ENCODE measurements at places on chromosomes 2 and 18.

DNA sequence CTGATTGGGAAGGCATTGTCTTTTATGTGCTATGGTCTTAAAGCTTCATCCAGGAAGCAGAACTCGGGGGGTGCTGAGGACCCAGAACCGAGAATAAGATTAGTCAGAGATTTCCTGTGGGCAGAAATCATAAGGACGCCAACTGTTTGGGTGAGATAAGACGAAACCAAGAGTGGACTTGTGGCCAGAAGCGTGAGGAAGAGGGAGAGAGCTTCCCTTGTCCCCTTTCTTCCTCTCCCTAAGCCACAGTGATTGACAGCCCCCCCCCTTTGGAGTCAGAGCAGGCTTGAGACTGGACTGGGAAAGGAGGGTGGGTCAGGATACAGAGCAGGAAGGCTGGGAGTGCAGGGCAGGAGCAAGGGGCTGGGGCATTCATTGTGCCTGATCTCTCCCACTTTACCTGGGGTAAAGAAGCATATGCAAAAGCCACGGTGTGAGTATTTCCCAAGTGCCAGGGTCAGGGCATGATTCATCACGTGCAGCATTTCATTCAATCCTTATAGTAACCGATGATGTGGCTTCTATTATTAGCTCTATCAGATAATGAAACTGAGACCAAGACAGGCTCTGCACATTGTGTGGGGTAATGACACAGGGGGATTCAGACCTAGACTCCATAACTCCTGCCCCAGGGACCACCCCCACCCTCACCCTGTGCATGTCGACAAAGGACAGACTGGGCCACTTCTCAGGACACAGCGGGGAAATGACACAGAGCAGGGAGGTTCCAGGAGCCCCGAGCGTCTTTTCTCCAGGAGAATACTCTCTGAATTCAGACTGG is 3.0 kb upstream of the IL1RN start:
- no peak for DNase-seq

GRCh38 chr2:46843316-46843715 is 72.3 kb downstream of the MCFD2 start:
- no peak for DNase-seq

- no peak for DNase-seq
Observed at GRCh38 chr2:44237221-44237620, 38.1 kb upstream of the SLC3A1 start.

GRCh38 chr18:10669441-10670100 is 143.7 kb downstream of the NAPG start:
- no peak for DNase-seq

DNA sequence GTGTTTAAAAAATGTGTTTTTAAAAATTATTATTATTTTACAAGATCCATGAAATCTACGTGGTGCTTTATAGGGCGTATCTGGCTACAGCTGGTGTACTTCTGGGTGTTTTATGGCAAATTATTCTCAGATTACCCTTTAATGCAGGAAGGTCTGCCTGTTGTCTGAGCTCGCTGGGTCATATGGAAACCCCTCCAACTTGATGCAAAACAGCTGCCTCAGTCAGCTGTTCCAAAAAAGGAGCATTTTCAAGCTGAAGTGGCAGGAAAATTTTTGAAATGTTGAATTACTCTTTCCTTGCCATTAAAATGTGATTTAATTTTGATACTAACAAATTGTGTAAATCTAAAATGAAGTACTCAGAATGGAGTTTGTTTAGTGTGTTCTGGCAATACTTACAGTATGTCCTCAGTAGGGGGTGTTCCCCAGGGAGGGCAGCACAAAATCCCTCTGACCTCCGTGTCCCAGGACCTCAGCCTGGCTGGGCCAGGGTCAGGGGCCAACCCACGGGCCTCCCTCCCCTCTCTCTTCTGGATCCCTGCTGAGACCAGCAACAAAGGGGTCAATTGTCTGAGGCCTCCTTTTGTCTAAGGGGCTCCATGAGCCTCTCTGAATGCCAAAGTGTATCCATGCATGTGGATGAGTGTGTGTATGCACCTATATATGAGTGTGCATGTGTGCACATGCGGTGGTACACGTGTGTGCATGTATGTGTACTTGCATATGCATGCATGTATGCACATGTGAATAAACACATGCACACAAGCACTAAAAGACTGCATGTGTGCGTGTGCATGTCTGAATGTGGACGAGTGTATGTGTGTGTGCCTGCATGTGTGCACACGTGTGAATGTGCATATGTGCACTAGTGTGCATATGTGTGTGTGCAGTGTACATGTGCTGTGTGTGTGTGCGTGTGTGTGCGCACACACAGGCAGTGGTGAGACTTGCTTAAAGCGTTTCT is 105.4 kb downstream of the ACOXL start:
- no peak for DNase-seq

GRCh38 chr18:49476664-49477411 is 10.2 kb downstream of the C18orf32 start:
- DNase-seq: no peak

DNA sequence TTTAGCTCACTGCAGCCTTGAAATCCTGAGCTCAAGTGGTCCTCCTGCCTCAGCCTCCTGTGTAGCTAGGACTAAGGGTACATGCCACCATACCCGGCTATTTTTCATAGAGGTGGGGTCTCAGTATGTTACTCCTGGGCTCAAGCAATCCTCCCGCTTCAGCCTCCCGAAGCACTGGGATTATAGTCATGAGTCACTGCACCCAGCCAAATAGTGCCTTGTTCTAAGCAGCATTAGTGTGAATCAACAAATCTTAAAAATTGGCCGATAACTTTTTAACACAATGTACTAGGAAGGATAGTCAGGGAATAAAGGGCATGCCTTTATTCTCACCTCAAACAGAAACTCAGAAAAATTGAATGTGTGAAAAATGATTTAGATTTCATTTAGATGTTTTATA is 51.6 kb downstream of the XRCC5 start:
- DNase-seq: no peak
